A673 (cell line): ENCODE measurements at places on chromosomes 7 and 10. TPM values are rescaled to one million over a fixed set of nuclear protein-coding genes. Genes with fewer than 3 reads are reported as not detected.

GRCh38 chr7:138738551-138739335 is 37.6 kb upstream of the SVOPL start:
- DNase-seq, result peak; percentile 89

- no peak for DNase-seq
These were observed 97.4 kb downstream of the C10orf105 start for GRCh38 chr10:71622154-71622526.

GRCh38 chr7:43492896-43493295 is 90.0 kb upstream of the STK17A start:
- no peak for DNase-seq

GRCh38 chr10:71501402-71501801 is 104.7 kb downstream of the CDH23 start:
- DNase-seq, result no peak

GRCh38 chr10:116716381-116716780 is 26.0 kb downstream of the HSPA12A start:
- no peak for DNase-seq

GRCh38 chr10:30417301-30417700 is 16.7 kb upstream of the MAP3K8 start:
- no peak for DNase-seq

DNA sequence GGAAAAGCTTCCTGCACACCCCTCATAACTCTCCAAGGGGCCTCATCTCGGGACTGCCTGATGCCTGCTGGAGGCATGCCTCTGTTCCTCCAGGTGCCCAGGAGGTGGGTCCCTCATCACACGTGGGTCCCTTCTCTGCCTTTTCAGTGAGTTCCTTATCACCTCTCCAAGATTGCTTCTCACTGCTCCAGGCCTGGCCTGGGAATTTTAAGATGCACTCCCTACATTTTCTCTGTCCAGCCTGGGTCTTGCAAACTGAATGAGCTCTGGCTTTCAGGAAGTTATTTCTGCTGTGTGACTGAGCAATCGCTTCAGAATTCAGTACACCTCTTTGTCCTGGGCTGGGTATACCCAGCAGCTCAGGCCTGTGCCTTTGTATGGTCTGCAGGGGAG is 43.8 kb downstream of the LRRC18 start:
- DNase-seq, result no peak

- no peak for DNase-seq
These were observed 121.5 kb upstream of the SH2B2 start for GRCh38 chr7:102165136-102165535.

The VAX1 gene
- total RNA-seq, result 65.1 and 74.4 TPM in 2 replicates

The MMD2 gene
- not detected in 2 replicates for total RNA-seq

The EZH2 gene
- 123 and 140 TPM in 2 replicates for total RNA-seq
